ENCODE measurements at places on chromosomes 11 and 22.

DNA sequence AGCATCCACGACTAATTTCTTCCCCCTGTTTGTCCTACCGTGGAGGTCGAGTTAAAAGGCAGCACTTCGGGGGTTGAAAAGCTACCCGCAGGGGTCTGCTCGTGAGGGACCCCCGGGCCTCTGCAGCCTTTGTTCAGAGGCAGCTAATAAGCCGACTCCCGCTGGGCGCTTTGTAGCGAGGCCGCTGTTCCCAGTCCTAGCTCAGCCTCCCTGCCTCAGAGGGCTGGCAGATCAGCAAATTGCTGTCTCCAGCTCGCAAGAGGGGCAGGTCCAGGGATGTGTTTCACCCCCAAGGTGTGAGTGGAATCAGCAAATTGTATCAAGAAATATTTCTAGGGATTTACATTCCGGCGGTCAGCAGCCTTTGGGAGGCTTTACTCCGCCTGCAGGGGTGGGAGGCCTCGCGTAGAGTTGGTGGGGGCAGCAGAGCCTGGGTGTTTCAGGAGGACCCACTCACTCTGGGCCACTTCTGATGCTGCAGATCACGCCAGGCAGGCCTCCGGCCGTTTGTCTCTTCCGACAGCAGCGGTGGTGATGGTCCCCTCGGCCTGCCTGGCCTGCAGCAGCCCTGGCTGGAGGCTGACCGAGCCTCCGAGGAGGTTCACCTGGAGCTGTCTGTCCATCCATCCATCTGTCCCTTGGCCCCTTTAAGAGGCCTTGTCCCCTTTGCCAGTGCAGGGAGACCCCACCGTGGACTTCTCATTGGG is 21.6 kb upstream of the KCNQ1OT1 start:
- no peak for DNase-seq

DNA sequence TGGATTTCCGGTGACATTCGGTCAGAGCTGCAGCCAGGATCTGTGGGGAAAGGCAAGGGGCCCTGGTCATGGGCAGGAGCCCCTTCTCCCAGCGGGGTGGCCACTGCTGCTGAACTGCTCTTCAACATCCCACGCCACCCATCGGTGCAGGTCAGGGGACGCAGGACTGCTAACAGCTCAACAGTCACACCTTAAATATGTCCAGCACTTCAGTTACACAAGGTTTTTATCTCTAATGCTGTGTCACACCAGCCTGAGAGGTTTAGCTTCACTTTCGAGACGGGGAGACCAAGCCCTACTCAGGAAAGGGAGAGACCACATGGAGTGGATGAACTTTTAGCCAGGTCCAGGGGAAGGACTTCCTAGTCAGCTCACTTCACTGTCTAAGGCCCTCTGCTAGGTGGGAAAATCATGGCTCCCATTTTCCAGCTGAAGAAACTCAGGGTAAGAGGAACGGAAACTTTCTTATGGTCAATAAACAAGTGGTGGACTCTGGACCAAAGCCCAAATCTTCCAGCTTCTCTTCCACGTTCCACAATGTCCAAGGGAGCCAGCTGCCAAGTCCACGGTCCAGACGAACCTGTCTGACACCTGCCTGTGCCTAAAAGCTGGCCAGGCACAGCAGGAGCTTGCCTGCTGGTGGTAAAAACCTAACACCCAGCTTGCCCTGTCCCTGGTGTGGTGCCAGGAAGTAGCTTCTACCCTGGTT is 21.0 kb upstream of the CHADL start:
- no peak for DNase-seq

DNA sequence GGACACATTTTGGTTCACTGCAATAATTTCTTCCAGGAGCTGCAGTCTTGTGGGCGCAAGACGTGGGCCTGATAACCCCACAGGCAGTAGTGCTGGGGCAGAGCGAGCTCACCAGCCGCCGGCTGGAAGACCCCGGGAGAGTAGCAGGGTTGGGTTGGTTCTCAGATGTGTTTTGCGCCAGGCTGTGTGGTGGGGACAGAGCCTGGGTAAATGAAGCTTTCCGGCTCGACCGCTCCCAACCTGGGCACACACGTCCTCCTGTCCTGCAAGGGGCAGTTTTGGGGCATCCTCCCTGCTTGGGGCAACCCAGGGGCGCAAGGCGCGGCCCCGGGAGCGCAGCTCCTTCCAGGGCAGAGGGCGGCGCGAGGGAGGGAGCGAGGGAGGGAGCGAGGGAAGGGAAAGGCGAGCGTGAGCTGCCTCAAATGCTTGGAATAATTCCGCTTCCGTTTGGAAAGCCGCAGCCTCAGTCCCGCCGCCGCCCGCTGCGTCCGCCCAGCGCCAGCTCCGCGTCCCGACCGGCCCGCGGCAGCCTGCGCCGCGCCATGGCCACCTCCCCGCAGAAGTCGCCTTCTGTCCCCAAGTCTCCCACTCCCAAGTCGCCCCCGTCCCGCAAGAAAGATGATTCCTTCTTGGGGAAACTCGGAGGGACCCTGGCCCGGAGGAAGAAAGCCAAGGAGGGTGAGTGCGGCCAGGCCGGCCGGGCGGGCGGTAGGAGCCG is at the start of gene PARVA:
TSS of gene PARVA (plus strand) at position 466 of the 718 bp plus-strand sequence. CDS start at position 543, 77 bp downstream.
- DNase-seq: no peak

- DNase-seq: no peak
Observed at GRCh38 chr22:38353701-38354100, 36.5 kb upstream of the CSNK1E start.

DNA sequence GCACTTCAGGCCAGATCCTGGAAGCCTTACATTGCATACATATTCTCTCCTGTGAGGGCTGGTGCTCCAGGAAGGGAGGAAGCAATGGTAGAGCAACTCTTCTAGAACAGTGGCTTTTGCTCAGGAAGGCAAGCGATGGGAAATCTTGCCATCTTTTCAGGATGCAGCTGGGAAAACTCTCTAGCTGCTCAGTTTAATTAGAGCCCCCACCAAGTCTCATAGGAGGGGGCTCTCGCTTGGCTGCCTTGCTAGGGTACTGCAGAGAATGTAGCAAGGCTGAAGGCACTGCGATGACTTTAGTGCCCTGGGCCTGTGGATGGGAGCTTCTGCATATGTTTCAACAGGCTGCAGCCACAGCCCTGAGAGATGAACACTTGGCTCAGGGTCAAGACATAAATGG is 357.2 kb upstream of the SYN3 start:
- DNase-seq: no peak

Data from suppressor macrophage treated with lipopolysaccharide for 1 hour (primary cell).